ENCODE measurements at places on chromosomes 16 and 17.

- DNase-seq, result no peak
Observed at GRCh38 chr17:29682987-29683386, 60.3 kb upstream of the CORO6 start.

DNA sequence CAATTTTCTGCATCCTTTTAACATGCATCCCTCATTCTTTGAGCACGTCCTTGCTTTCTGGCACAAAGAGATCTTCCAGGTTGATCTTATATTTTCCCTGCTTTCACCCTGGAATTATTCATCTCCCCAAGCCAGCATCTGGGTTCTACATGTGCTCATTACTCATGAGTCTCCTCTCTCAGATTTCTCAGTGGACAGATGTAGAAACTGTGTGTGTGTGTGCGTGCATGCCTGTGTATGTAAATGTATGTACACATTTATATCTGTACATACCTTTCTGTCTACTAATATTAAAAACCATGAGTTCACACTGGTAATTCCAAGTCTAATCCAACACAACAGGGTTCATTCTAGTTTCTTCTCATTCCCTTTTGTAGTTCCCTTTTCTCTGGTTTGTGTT is 41.9 kb upstream of the NSRP1 start:
- DNase-seq, result no peak

GRCh38 chr17:51873302-51873701 is 285.2 kb downstream of the CA10 start:
- DNase-seq, result no peak

DNA sequence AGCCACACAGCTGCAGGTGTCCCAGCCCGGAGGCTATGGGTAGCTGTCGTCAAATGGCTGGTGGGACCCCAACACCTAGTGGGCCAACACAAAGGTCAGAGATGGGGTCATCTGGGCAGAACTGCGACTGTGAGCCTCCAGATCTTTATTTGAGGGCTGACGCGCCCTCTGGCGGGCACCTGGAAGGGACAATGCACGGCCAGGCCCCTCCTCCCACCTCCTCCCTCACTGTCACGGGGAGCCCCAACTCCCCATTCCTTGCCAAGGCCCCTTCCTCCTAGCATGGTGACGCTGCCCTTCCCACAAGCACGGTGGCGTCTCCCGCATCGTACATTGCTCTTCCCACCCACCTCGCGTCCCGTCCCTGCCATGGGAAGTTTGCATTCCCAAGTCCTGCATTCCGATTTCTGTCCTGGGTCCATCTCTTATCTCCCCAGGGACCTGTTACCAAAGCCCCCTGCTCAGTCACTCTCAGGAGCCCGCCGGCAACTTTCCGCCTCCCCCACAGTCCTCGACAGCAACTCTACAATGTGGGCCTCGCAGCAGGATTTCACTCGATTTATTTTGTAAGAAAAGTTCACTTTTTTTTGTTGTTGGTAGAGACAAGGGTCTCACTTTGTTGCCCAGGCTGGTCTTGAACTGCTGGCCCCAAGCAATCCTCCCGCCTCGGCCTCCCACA is 1.0 kb downstream of the TLE7 start:
- DNase-seq, result peak; percentile 17

DNA sequence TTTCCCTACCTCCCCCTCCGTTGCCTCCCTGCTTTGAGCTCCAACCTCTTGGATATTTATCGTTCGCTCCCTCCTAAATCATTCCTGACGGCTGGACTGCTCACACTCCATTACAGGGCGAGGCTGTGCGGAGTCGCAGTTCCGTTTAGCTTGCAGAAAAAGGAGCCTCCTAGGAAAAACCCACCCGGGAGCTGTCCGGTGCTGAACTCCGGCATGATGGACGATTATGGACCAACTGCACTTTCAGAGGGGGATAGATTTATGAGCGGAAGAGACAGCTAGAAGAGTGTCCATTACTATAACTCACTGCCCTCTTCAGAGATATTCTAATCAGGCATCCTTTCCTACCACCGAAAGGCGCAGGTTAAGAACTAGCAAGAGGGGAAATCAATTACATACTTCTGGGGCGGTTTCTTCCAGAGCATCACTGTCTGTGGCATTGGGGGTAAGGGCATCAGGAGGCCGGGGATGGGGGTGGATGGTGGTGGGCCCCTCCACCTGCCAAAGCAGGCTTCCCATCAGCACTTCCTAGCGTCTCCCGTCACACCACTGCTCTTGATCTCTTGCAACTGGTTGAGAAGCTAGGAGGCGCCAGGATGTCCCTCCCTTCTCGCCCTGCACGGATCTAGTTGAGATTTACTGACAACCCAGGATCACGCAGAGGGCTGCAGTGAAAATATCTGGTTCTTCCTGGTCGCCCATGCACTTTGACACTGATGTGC is 251.2 kb downstream of the ENGASE start:
- peak; percentile 37 for DNase-seq

DNA sequence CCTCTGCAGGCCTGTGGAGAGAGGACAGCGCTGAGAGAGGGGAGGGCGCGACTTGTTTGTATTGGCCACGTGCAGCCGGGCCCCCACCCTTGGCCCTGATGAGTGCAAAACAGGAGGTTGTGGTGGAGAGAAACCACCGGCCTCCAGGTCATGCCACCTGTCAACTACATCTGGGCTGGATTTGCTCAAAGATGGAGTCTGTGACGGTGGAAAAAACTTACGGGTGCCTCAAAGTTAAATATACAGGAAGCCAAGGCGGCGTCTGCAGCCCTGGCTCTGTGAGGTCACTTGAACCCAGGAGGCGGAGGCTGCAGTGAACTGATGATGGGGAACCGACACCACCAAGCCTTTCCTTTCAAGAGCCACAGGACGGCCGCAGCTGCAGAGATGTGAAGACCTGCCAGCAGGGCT is 15.7 kb downstream of the C16orf74 start:
- DNase-seq, result no peak

GRCh38 chr17:67520916-67521774 is 144.1 kb downstream of the PITPNC1 start:
- DNase-seq, result peak; percentile 46

GRCh38 chr17:81027038-81027437 is 7.9 kb upstream of the BAIAP2 start:
- no peak for DNase-seq

Data from SK-MEL-5 (cell line).